Effector memory CD4-positive, alpha-beta T cell (primary cell): ENCODE measurements at places on chromosomes 2 and 18.

GRCh38 chr2:227238238-227239237 lies 74.1 kb downstream of the COL4A3 start:
- H3K4me1 ChIP-seq: no peaks in the 10 kb centered on the region
- DNase-seq: peak; percentile 32

DNA sequence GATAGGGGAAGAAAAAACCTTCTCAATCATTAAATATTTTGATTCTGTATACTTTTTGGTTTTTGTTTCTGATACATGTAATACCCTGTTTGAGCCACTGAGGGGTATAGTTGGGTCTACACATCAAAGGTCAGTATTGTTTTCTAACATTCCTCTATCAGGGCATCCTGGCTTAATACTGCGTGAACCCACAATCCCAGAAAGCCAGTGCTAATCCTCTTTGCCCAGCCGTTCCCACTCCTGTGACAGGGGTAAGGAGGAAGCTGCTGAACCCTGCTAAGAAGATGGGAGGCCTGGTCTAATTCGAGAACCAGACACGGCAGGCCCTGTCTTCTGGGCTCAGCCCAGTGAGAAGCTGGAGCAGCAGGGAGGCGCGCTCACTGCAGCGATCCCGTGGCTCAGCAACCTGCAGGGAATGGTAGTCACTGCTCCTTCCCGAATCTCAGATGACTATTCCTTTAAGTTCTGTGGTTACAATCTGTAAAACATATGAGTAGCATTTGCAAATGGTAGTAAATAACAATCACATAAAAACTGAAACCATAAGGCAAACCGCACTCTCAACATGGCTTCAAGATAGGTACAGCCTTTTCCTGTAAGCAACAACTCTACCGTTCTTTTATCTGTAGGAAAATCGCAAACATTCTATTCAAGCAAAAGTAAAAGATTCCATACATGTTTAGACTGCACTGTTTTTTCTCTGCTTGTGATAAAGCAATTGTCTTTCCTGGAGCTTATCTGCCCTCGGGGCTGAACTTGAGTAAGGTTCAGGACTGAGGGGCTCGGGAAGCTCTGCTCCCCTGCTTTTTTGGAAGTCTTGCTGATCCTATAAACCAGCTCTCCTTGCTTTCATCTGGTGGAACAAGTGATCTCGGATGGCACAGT lies 87.0 kb downstream of the EPB41L3 start:
- H3K4me1 ChIP-seq: no peaks in the 10 kb centered on the region
- DNase-seq: no peak
- H3K27me3 ChIP-seq: no peaks in the 10 kb centered on the region

GRCh38 chr18:54280220-54280569 lies 10.9 kb downstream of the POLI start:
- no peaks in the 10 kb centered on the region for H3K27me3 ChIP-seq
- peaks cover 12% of the 10 kb centered on the region for H3K36me3 ChIP-seq
- H3K4me3 ChIP-seq: no peak overlapping the region
- H3K27ac ChIP-seq: no peak overlapping the region
- no peaks in the 10 kb centered on the region for H3K4me1 ChIP-seq
- no peak for DNase-seq

GRCh38 chr18:56286775-56287325 lies 351.5 kb downstream of the TXNL1 start:
- no peak overlapping the region for H3K27ac ChIP-seq
- H3K4me1 ChIP-seq: no peaks in the 10 kb centered on the region
- no peaks in the 10 kb centered on the region for H3K36me3 ChIP-seq
- no peaks in the 10 kb centered on the region for H3K27me3 ChIP-seq

DNA sequence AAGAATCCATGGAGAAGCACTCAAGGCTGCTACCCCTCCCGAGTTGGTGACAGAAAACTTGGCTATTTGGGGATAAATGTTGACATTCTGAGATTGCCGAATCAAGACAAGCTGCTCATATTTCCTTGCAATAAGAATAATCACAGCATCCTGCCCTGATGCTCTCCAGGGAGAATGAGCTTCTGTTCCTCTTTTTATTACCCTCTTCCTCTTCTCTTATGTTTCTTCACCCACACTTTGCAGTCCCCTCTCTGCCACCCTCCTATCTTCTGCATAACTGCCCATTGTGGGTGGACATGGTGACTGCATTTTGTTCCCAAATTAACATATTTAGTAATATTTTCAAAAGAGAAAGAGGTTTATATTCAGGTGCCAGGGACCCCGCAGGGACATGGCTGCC lies 11.9 kb upstream of the MSGN1 start:
- peaks cover 7% of the 10 kb centered on the region for H3K27me3 ChIP-seq
- H3K36me3 ChIP-seq: no peaks in the 10 kb centered on the region
- no peak overlapping the region for H3K27ac ChIP-seq
- no peaks in the 10 kb centered on the region for H3K4me1 ChIP-seq
- no peak for DNase-seq

- H3K27ac ChIP-seq: no peak overlapping the region
- no peaks in the 10 kb centered on the region for H3K27me3 ChIP-seq
- DNase-seq: no peak
- H3K36me3 ChIP-seq: peaks cover 40% of the 10 kb centered on the region
- H3K4me3 ChIP-seq: no peak overlapping the region
Observed at GRCh38 chr2:74078466-74078865, 69.2 kb downstream of the BOLA3 start.

GRCh38 chr2:105278654-105279053 lies 37.1 kb downstream of the GPR45 start:
- no peak overlapping the region for H3K4me3 ChIP-seq
- no peaks in the 10 kb centered on the region for H3K27me3 ChIP-seq
- H3K27ac ChIP-seq: no peak overlapping the region
- no peak for DNase-seq
- H3K36me3 ChIP-seq: peaks cover 63% of the 10 kb centered on the region

DNA sequence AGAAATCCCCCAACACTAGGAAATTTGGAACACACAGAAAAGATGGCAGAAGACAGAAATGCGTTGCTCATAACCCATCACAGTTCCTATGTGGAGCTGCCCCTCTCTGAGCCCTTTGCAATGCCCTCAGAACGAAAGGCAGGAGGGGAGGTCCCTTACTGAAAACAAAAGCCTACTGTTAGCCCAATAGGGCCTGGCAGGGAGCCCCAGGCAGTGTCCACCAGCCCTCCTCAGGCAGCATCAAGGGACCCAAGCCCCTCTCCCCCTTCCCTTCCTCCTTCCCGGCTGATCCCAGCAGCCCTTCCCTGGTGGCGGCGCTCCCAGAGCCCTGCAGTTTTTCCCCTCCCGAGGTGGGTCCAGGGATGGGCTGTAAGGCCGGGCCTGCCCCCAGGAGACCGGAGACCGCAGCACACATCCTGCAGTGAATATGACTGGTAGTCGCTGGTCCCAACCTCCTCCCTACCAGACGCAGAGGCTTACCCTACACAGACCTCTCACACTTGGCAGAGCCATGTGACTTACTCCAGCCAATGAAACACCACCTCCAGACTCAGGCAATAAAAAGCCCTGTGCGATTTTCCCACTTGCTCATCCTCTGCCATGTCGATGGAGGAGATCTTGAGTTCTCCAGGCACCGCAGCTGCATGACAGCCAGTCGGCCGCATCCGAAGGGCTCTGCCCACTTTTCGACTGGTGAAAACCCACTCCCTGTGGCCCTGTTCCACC lies 19.4 kb upstream of the DUSP2 start:
- peak overlapping the region; percentile 43 for H3K27ac ChIP-seq
- H3K4me3 ChIP-seq: peak overlapping the region; percentile 11
- H3K4me1 ChIP-seq: peaks cover 23% of the 10 kb centered on the region
- DNase-seq: peak; percentile 45

DNA sequence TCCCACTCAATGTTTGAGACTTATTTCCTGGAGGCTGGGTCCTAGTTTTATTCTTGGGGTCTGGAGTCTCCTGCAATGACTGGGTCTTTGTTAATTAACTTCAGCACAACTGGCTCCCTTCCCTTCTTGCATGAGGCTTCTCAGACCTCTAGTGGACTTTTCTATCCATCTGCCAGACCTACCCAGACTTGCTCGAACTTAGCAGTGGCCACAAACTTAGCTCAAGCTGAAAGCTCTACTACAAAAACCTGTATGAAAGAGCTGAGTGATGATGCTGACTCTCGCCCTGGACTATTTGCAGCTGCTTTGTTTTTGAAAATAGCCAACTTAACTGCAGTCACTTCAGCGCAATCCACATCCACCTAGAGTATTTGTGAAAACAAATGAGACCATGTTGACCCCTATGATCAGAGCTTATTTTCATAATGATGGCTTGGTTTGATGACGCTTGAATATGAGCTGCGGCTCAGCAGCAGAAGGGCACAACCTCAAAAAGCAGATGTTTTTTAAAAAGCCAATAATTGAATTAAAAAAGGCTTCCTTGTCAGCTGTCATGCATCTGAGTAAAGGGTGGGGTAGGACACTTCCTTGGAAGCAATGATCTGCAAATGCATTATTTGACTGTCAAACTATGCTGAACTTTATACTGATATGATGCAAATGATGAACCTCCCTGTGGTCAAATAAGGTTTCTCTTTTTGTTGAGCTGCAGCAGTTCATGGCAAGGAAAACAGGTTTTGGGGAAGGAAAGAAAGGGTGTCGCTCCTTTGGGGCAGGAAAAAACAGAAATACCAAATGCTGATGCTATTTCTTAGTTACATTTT lies 10.6 kb upstream of the ANXA4 start:
- H3K27ac ChIP-seq: no peak overlapping the region
- no peak overlapping the region for H3K4me3 ChIP-seq
- no peak for DNase-seq
- no peaks in the 10 kb centered on the region for H3K4me1 ChIP-seq
- no peaks in the 10 kb centered on the region for H3K36me3 ChIP-seq

DNA sequence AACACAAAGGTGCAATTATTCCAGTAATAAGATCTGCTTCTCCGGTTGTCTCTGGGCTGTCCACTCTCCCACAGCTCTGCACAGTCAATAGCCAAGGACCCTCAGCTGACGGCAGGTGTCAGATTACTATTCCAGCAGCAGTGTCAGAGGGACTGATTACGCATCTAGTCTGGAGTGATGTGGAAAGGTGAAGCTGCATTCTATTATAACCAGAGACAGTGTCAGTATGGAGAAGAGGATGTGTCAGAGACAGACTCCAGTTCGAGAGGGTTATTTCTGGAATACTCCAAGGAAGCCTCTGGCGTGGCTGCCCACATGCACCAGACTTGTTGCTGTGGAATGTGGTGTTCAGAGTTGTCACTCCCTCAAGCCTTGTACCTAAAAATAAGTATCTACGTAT lies 163.6 kb upstream of the TMEM200C start:
- no peaks in the 10 kb centered on the region for H3K4me1 ChIP-seq
- no peaks in the 10 kb centered on the region for H3K36me3 ChIP-seq
- no peak for DNase-seq
- no peak overlapping the region for H3K4me3 ChIP-seq
- no peak overlapping the region for H3K27ac ChIP-seq
- H3K27me3 ChIP-seq: no peaks in the 10 kb centered on the region

GRCh38 chr2:137964859-137965459 lies 686 bp downstream of the HNMT start:
- H3K27ac ChIP-seq: no peak overlapping the region
- no peak for DNase-seq
- no peaks in the 10 kb centered on the region for H3K27me3 ChIP-seq
- no peaks in the 10 kb centered on the region for H3K4me1 ChIP-seq
- no peak overlapping the region for H3K4me3 ChIP-seq
- H3K36me3 ChIP-seq: no peaks in the 10 kb centered on the region

GRCh38 chr2:71210292-71210691 lies 16.6 kb downstream of the PAIP2B start:
- H3K27me3 ChIP-seq: no peaks in the 10 kb centered on the region
- DNase-seq: no peak
- no peaks in the 10 kb centered on the region for H3K4me1 ChIP-seq
- H3K36me3 ChIP-seq: no peaks in the 10 kb centered on the region
- H3K4me3 ChIP-seq: no peak overlapping the region

DNA sequence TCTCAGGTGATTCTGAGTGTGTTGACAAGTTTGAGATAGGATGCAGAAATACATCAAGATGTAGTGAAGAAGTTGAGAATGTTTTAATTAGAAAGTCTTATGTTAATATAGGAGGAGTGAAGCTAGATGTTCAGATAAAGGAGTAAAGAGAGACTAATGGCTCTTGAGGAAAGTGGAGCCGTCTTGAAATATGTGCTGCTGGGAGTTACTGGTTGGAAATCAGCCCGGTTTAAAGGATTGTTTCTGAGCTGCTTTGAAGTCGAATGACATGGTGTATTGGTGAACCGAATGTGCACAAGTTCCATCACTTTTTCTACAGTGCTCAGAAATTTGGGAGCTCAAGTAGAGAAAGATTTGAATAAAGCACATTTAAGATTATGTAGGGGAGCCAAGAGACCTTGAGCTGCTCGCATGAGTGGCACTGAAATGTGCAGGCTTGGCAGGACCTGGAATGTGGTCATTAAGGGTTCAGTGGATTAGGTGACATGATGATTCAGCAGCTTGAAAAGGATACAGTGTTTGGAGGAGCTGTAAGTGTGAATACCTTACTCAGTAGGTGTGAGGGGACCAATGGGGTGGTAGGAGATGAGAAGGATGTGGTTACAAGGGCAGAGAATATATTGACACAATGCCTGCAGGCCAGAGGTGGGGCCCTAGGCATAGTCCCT lies 68.6 kb downstream of the CAB39 start:
- peaks cover 10% of the 10 kb centered on the region for H3K36me3 ChIP-seq
- no peaks in the 10 kb centered on the region for H3K27me3 ChIP-seq

DNA sequence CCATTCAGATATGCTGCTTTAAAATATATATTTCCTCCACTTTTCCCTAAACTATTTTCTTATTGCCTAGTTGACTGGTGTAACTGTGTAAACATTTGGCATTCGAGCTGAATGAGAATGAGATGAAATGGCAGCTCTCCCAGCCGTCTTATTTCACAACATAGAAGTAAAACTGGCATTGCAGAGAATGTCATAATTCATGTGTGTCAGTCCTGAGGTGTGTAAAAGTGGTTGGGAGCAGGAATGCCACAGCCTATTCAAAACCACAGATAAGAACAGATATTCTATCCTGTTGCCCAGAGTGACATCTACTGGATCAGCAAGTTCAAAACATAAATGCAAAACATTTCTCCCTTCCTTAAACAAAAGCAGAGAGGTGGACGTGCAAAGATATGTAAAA lies 565.5 kb upstream of the CHAC2 start:
- H3K36me3 ChIP-seq: no peaks in the 10 kb centered on the region
- H3K27ac ChIP-seq: no peak overlapping the region
- no peak overlapping the region for H3K4me3 ChIP-seq
- DNase-seq: no peak
- H3K4me1 ChIP-seq: no peaks in the 10 kb centered on the region

DNA sequence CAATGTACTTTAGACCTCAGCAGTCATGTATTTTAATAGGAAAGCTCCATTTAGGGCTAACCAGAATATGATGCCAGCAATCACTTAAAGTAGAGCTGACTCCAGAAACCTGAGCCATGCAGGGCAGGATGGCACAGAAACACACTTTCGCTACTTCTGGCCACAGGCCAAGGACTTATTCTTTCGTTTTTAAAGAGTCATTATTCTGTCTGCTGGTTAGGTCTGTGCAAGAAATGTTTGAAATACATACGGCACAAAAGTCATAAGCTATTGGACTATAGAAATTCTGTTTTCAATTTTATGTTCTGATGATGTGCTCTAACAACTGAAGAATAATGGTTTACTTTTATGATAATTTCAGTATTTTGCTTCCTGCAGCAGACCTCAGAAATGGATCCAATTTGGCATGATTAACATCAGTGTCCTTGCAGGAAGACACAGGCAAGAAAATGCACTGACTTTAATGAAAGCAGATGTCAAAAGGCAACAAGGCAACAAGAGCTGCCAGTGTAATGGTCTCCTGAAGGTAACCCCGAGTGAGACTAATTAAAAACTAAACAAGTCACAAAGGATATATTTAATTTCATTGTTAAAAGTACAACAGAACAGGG lies 114.4 kb upstream of the CHRNA1 start:
- DNase-seq: no peak
- no peaks in the 10 kb centered on the region for H3K27me3 ChIP-seq
- H3K36me3 ChIP-seq: no peaks in the 10 kb centered on the region
- no peaks in the 10 kb centered on the region for H3K4me1 ChIP-seq
